ENCODE measurements at places on chromosomes 4 and X.

GRCh38 chr4:40255393-40256281 lies 58.8 kb downstream of the RHOH start:
- H3K4me3 ChIP-seq: no peak overlapping the region
- H3K4me1 ChIP-seq: peaks cover 18% of the 10 kb centered on the region
- DNase-seq: peak; percentile 15
- no peaks in the 10 kb centered on the region for H3K36me3 ChIP-seq
- no peaks in the 10 kb centered on the region for H3K27me3 ChIP-seq
- no peak overlapping the region for H3K27ac ChIP-seq

- no peak for DNase-seq
- no peak overlapping the region for H3K4me3 ChIP-seq
- peaks cover 12% of the 10 kb centered on the region for H3K4me1 ChIP-seq
- no peak overlapping the region for H3K27ac ChIP-seq
- H3K27me3 ChIP-seq: peaks cover 10% of the 10 kb centered on the region
These were observed 81.4 kb downstream of the HTRA3 start for GRCh38 chr4:8350841-8351461.

- no peaks in the 10 kb centered on the region for H3K27me3 ChIP-seq
- H3K4me3 ChIP-seq: no peak overlapping the region
- peaks cover 8% of the 10 kb centered on the region for H3K36me3 ChIP-seq
- H3K27ac ChIP-seq: no peak overlapping the region
- no peak for DNase-seq
These were observed 20.9 kb upstream of the S100G start for GRCh38 chrX:16628946-16629595.

GRCh38 chrX:71543316-71543715 lies 10.4 kb downstream of the OGT start:
- no peaks in the 10 kb centered on the region for H3K27me3 ChIP-seq
- H3K36me3 ChIP-seq: peaks cover 58% of the 10 kb centered on the region
- peak overlapping the region; percentile 65 for H3K27ac ChIP-seq
- H3K4me3 ChIP-seq: peak overlapping the region; percentile 4
- peaks cover 32% of the 10 kb centered on the region for H3K4me1 ChIP-seq

- H3K36me3 ChIP-seq: no peaks in the 10 kb centered on the region
- H3K27ac ChIP-seq: no peak overlapping the region
- no peak overlapping the region for H3K4me3 ChIP-seq
These were observed 567.4 kb upstream of the GALNT7 start for GRCh38 chr4:172601195-172601594.

- DNase-seq: no peak
- H3K27ac ChIP-seq: no peak overlapping the region
- H3K4me1 ChIP-seq: no peaks in the 10 kb centered on the region
- H3K4me3 ChIP-seq: no peak overlapping the region
- no peaks in the 10 kb centered on the region for H3K27me3 ChIP-seq
These were observed 50.2 kb downstream of the GPRIN3 start for GRCh38 chr4:89257376-89257775.

DNA sequence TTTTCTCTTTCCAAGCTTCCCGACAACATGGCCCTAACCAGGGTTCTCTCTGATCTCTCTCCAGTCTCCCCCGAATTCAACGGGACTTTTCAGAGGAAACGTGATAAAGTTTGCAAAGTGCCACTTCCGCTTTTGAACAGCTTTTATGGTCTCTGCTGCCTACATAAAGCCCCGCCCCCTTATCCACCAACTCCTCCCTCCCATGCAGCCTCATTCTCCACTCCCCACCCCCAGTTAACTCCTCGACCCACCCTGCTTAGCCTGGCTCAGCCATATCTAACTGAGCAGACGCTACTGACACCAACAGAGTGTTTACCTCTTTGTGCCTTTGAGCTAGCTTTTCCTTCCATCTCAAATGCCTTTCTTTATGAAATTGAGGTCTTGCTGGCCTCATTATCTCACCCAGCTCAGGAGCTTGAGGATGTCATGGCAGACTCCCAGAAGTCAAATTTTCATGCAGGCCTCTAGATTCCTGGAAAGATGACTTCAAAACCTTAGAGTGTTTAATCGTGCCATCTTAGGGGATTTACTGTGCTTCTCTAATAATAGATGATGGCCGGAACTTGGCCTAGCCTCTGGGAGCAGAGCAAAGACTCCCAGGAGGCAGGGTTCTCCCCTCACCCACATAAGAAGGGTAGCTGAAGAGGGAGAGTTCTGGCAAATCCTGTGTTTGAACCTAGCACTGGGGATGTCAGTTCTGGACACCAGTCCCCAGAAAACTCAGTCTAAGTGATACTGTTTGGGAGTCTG lies 606.0 kb downstream of the BCOR start:
- H3K4me1 ChIP-seq: no peaks in the 10 kb centered on the region
- no peak for DNase-seq
- H3K36me3 ChIP-seq: no peaks in the 10 kb centered on the region

- H3K27ac ChIP-seq: no peak overlapping the region
- H3K36me3 ChIP-seq: no peaks in the 10 kb centered on the region
- DNase-seq: no peak
- no peak overlapping the region for H3K4me3 ChIP-seq
These were observed 78.3 kb upstream of the DUSP21 start for GRCh38 chrX:44765556-44765955.

DNA sequence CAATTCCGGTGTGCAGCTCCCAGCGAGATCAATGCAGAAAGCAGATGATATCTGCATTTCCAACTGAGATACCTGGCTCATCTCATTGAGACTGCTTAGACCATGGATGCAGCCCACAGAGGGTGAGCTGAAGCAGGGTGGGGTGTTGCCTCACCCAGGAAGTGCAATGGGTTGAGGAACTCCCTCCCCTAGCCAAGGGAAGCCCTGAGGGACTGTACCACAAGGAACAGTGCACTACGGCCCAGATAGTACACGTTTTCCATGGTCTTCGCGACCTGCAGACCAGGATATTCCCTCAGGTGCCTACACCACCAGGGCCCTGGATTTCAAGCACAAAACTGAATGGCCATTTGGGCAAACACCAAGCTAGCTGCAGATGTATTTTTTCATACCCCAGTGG lies 150.0 kb downstream of the TET2 start:
- H3K36me3 ChIP-seq: no peaks in the 10 kb centered on the region
- H3K4me3 ChIP-seq: no peak overlapping the region
- no peak overlapping the region for H3K27ac ChIP-seq
- no peaks in the 10 kb centered on the region for H3K4me1 ChIP-seq

DNA sequence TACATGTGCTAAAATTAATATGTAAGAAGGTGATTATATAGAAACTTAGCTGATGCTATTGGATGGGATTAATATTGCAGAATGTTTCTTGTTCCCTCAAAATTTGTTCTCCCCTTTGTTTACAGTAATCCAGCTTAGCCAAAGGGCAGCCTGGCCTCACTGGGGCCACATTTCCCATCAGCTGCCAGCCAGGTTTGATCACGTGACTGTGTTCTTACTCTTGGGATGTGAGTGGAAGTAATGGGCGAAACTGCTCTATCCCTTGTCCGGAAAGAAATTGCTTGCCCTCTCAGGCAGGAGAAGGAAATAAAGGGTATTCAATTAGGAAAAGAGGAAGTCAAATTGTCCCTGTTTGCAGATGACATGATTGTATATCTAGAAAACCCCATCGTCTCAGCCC lies 44.1 kb upstream of the FAT1 start:
- no peak overlapping the region for H3K4me3 ChIP-seq
- H3K4me1 ChIP-seq: peaks cover 30% of the 10 kb centered on the region
- no peak for DNase-seq
- H3K27me3 ChIP-seq: no peaks in the 10 kb centered on the region
- H3K36me3 ChIP-seq: peaks cover 12% of the 10 kb centered on the region

DNA sequence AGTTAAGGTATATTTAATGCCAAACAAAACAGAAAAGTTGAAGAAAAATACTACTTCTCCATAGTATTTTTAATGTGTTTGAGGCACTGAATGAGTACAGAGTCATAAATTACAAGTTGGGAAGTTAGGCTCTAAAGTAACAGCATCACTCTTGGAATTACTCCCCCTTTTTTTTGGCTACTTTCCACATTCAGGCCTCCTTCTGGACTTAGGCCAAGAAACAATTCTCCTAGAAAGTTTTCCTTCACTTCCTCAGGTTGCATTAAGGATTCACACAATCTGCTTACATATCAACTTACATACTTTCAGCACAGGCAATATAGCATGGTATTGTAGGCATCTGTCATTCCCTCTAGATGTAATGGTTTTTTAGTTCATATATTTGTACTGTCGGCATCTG lies 52.1 kb downstream of the TMEM165 start:
- peaks cover 6% of the 10 kb centered on the region for H3K36me3 ChIP-seq
- no peak for DNase-seq
- no peak overlapping the region for H3K27ac ChIP-seq
- no peaks in the 10 kb centered on the region for H3K4me1 ChIP-seq
- H3K27me3 ChIP-seq: no peaks in the 10 kb centered on the region

DNA sequence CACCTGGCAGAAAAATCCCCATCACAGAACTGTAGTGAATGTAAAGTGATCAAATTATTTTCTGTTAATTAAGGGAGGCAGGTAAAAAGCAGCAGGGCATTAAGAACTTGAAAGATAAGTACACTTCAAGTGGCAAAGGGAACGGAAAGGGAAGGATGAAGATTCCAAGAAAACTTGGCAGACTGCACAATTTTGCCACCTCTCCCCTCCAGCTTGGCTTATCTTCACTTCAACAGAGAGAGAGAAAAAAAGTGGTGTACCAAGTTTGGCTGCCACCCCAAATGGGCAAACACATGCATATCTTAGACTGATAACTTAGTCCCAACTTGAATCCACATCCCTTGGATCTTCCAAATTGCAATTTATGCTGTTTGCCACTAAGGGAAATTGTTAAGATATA lies 598.1 kb upstream of the ACTRT1 start:
- no peaks in the 10 kb centered on the region for H3K36me3 ChIP-seq
- H3K4me3 ChIP-seq: no peak overlapping the region
- no peaks in the 10 kb centered on the region for H3K27me3 ChIP-seq
- no peaks in the 10 kb centered on the region for H3K4me1 ChIP-seq
- no peak overlapping the region for H3K27ac ChIP-seq
- DNase-seq: no peak

GRCh38 chr4:118363166-118363565 lies 10.4 kb upstream of the PRSS12 start:
- no peak overlapping the region for H3K4me3 ChIP-seq
- DNase-seq: no peak
- H3K36me3 ChIP-seq: no peaks in the 10 kb centered on the region
- H3K27me3 ChIP-seq: no peaks in the 10 kb centered on the region

- H3K36me3 ChIP-seq: peaks cover 10% of the 10 kb centered on the region
- H3K4me1 ChIP-seq: no peaks in the 10 kb centered on the region
- H3K27ac ChIP-seq: no peak overlapping the region
- H3K4me3 ChIP-seq: peak overlapping the region; percentile 63
- peaks cover 22% of the 10 kb centered on the region for H3K27me3 ChIP-seq
These were observed 1.7 kb downstream of the PPP2R2C start for GRCh38 chr4:6470502-6471306.

DNA sequence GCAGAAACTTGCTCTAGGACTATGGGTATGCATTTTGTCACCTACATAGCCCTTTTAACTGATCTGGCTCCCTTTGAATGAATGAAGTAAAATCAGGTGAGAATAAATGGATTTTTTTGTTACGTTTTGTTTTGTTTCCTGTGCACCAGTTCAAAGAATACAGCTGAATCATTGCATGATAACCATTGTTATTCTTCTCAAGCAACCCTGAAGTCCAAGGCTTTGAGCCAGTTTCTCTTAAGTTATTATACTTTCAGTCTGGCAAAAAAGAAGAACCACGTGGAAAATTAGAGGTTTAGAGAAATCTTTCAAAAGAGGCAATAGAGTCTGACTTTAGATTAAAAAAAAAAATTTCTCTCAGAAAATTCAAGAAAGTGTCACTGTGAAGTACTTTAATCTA lies 398.6 kb upstream of the TECRL start:
- no peak overlapping the region for H3K27ac ChIP-seq
- H3K4me1 ChIP-seq: peaks cover 16% of the 10 kb centered on the region
- no peaks in the 10 kb centered on the region for H3K36me3 ChIP-seq
- H3K4me3 ChIP-seq: no peak overlapping the region
- H3K27me3 ChIP-seq: no peaks in the 10 kb centered on the region
- DNase-seq: no peak

DNA sequence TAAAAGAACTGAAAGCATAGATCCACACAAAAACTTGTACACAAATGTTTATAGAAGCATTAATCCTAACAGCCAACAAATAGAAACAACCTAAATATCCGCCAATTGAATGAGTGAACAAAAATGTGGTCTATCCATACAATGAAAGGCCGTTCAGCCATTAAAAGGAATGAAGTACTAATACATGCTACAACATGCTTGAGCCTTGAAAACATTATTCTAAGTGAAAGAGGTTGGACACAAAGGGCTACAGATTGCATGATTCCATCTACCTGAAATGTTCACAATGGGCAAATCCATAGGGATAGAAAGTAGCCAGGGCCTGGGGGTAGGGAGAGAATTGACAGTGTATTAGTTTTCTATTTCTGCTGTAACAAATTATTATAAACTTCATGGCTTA lies 169.2 kb downstream of the SPCS3 start:
- DNase-seq: no peak
- H3K27me3 ChIP-seq: no peaks in the 10 kb centered on the region
- H3K27ac ChIP-seq: no peak overlapping the region
- no peak overlapping the region for H3K4me3 ChIP-seq
- no peaks in the 10 kb centered on the region for H3K36me3 ChIP-seq
- H3K4me1 ChIP-seq: no peaks in the 10 kb centered on the region

GRCh38 chr4:158778712-158779111 lies 9.9 kb downstream of the FNIP2 start:
- no peak overlapping the region for H3K27ac ChIP-seq
- peaks cover 37% of the 10 kb centered on the region for H3K4me1 ChIP-seq
- no peaks in the 10 kb centered on the region for H3K27me3 ChIP-seq
- H3K4me3 ChIP-seq: no peak overlapping the region
- DNase-seq: peak; percentile 47

- H3K4me3 ChIP-seq: no peak overlapping the region
- no peaks in the 10 kb centered on the region for H3K36me3 ChIP-seq
- H3K4me1 ChIP-seq: peaks cover 17% of the 10 kb centered on the region
- H3K27ac ChIP-seq: peak overlapping the region; percentile 73
- no peaks in the 10 kb centered on the region for H3K27me3 ChIP-seq
- DNase-seq: peak; percentile 10
These were observed 549.5 kb upstream of the SMIM31 start for GRCh38 chr4:164204434-164204833.

- DNase-seq: peak; percentile 6
- H3K27ac ChIP-seq: peak within 1 kb of the TSS; percentile 22
- H3K4me3 ChIP-seq: peak within 1 kb of the TSS; percentile 3
- no peaks in the 10 kb centered on the region for H3K27me3 ChIP-seq
These were observed at the start of gene ADH6 for GRCh38 chr4:99219072-99219471. Gene ADH6 (minus strand): TSS chr4:99219246. CDS start chr4:99219152, 94 bp downstream.

GRCh38 chr4:146458594-146458993 lies 63.1 kb downstream of the SLC10A7 start:
- H3K4me3 ChIP-seq: no peak overlapping the region
- H3K27ac ChIP-seq: no peak overlapping the region
- H3K36me3 ChIP-seq: no peaks in the 10 kb centered on the region
- no peaks in the 10 kb centered on the region for H3K27me3 ChIP-seq
- DNase-seq: no peak
- no peaks in the 10 kb centered on the region for H3K4me1 ChIP-seq
